ENCODE measurements at places on chromosomes 3 and 15.

DNA sequence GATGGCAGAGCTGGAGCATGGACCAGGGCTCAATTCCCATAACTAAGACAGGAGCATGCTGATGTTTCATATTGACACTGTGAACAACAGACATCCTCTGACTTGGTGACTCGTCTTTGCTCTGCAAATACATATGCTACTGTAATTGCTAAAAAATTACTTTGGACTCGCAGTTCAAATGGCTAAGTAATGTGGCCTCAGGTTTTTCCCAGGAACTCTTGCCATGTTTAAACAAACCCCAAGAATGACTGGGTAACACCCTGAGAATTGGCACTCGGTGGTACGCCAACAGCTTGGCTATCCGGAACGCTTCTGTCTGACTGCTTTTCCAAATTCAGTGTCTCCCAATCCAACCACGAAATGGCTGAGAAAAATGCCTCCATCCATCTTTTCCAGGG, 456.7 kb upstream of the THBS1 start:
- no peak for DNase-seq

DNA sequence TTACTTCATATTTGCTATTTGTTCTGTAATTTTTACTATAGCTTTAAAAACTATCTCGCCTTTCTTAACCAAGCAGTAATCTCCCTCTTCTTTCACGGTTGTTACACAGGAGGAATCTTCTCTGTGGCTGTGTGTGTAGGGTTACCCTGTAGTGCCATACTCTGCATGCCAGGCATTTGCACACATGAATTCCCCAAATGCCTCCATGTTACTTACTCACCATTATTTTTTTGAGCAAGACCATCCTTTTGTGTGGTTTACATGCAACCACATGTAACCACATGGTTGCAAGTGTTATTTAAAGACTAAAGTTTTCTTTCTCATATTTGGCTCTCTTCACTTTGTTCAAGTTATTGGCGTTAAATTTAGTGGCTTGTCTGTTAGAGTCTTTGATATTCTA, 45.5 kb downstream of the HPS3 start:
- DNase-seq: no peak

GRCh38 chr15:52422001-52422400, 106.7 kb downstream of the MYO5A start:
- DNase-seq: no peak

DNA sequence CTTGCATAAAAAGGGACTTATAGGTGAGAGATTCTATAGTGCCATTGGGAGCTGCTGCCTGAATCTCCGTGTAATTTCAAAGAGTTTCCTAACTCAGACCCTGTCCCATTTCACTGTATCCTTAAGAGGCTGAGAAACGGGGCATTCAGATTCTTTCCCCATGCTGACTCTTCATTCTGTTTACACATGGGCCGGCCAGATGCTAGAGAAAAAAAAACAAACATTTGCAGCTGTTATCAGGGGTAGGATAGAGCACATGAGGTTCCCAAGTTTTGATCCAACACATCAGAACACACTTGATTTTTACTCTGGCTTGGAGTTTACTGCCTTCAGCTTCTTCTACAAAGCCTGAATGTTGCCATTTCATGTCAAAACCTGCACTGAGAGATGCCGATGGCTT, 215.9 kb upstream of the TPRG1 start:
- no peak for DNase-seq

GRCh38 chr3:101278727-101279126, 41.6 kb downstream of the IMPG2 start:
- no peak for DNase-seq

GRCh38 chr3:194395212-194395611, 3.9 kb downstream of the GP5 start:
- DNase-seq: peak; percentile 49

DNA sequence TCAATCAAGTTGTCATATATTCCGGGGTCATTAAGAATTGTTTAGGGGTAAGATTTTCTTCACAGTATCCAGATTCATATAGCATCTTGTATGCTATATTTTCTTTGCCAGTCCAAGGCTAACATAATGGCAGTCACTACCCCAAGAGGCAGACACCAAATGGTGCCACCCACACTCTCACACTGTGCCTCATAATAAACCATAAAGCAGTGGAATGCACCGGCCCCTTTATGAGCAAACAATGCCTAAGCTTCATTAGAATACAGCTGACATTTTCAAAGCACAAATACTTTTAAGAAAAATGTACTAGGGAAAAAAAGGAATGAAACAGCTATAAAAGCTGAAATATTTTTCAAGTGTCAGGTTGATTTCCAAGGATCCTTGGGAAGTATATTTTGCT, 121.6 kb downstream of the TFDP2 start:
- DNase-seq: peak; percentile 35

GRCh38 chr15:78808550-78808949, 2.7 kb downstream of the ADAMTS7 start:
- no peak for DNase-seq

- DNase-seq: no peak
These were observed 159.6 kb downstream of the GREM1 start for GRCh38 chr15:32877252-32878019.

GRCh38 chr15:82135638-82136037, 89.8 kb upstream of the MEX3B start:
- DNase-seq: no peak

- no peak for DNase-seq
These were observed 131.9 kb downstream of the DNAJB8 start for GRCh38 chr3:128334766-128335165.

DNA sequence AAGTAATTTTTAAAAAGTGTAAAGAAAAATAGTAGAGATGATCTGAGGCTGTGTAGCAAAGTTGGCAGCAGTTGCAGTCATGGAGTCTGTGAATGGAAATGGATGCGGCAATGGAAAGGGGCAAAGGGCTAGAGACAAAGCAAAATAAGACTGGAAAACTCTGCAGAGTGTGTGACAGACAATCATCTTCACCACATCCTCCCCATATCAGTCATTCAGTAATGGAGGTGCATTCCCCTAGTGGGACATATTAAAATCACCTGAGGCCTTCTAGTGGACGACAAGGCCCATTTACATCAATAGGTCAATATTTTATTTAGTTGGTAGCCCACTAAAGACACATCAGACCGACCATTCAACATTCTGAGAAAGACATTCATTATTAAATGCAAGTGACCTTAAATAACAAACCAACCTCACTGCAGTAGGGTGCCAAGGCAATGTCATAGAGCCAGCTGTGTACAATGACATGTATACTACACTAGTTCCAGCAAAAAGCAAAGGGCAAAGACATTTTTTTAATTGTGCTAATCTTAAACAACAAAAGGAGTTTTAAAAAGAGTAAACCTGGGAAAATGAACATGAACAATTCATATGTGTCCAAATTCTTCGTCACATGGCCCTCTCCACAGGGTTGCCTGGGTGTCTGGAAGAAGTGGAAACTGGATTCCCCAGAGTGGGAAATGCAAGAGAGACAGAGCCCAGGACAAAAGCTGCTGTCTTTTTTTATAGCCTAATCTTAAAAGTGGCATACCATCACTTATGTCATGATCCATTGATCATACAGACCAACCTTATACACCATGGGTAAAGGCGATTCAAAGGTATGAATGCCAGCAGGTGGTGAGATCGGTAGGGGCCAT, 15.6 kb upstream of the RAP2B start:
- DNase-seq: no peak

GRCh38 chr3:40878464-40878905, 320.8 kb upstream of the CTNNB1 start:
- no peak for DNase-seq

GRCh38 chr3:142445816-142446254, 2.0 kb downstream of the XRN1 start:
- DNase-seq: no peak

DNA sequence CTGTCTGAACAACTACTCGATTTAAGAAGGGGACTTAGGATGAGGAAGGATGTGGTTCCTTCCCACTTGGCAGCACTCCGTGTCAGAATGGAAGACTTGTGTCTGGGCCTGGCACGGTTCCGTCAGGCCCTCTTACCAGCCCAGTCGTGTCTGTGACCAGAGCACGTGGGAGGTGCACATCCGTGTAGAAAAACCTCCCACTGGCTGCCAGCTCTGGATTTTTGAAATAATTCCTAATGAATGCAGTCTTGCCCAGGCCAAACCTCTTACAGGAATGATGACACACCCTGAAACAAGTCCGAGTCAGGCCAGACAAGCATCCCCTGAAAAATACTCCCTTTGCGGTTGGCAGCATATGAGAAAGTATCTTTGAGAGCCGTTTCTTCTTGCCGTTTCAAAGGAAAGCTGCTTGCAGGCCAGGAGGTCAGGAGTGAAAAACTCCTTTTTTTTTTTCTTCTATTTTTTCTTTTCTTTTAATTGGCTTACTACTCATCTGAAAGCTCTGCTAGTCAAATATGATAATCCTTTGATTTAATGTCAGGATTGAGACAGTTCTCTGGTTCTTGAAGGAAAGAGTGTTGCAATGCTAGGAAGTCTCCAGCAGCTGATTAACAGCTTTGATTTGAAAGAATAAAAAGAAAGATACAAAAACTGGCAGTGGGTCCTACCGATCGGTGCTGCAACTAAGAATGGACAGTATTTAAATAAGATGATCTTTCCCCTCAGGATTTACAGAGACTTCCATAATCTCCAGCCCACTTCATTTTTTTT, 19.8 kb downstream of the IL1RAP start:
- no peak for DNase-seq

- no peak for DNase-seq
These were observed 130.4 kb downstream of the PCCB start for GRCh38 chr3:136380530-136380929.

GRCh38 chr15:90845201-90845949, 23.0 kb upstream of the FURIN start:
- no peak for DNase-seq

- no peak for DNase-seq
These were observed 52.4 kb downstream of the SLC9A9 start for GRCh38 chr3:143795874-143796273.

DNA sequence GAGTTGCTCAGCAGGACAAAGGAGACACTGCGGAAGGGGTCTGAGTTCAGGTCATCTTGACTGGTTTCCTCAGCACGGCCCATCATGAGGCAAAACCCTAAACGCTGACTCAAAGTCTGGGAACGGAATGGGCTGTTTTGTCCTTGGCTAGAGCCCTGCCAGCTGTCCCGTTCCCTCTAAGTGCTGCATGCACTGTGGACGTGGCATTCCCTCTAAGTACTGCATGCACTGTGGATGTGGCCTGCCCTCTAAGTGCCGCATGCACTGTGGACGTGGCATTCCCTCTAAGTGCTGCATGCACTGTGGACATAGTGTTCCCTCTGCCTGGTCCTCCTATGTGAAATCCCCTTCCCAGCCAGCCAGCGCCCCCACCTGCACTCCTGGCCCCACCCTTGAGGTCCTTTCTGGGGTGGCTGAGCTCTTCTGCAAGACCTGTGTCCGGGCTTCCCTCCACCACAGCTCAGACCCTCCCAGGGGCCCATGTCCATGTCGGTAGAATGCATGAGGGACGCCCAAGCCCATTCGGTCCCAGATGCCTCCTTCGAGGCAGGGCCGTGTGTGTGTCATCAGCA, 36.7 kb downstream of the TM2D3 start:
- no peak for DNase-seq

DNA sequence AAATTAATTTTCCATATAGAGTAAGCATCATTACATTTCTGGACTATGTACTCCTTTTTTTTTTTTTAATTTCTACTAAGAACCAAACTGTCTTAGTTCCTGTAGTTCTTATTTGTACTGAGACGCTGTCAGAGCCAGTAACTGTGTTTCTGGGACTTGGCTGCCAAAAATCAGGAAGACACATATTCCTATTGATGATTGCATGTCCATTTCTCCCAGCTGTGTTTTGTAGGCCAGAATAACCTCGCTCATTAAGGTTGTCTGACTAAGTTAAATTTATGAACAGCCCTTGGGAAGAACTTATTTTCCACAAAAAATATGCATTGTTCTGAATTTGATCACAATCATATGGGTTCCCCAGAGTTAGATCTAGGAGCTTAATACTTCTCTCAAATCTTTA, 29.5 kb downstream of the PLSCR5 start:
- no peak for DNase-seq

- no peak for DNase-seq
These were observed 3.6 kb upstream of the SMAD6 start for GRCh38 chr15:66698318-66698961.

DNA sequence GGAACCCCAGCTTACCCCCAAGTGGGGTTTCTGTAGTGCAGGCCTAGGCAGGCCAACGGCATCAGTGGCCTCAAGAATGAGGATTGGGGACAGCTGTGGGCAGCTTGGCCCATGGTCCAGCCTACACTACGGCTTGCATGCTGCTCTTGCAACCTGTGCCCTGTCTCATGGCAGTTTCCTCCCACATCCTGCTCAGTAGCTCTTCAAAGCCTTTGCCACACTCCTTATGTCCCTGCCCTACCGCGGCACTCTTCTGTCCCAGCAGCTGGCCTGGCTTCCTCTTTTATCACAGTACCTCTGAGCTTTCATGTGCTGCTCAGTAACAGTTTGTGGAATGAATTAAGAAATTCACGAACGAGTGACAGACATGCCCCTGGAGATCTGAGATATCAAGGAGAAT, 431.0 kb downstream of the EPHB1 start:
- DNase-seq: no peak

DNA sequence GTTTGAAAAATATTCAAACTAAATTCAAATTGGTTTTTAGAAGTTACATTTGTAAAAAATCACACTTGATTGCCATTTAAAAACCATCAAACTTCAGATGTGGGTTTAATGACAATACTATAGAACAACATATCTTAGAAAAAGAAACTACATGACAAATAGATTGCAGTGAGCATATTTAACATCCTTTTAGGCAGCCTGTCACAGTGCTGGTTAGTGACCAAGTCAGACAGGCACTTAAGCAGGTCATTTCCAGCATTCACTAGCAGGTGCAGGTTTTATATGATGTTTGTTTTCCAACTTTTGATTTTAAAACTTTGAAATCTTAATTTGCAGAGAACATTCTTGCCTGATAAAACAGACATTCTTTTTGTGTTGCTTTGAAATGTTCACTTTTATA, 115.7 kb downstream of the MBNL1 start:
- no peak for DNase-seq

GRCh38 chr15:57235873-57236272, 140.4 kb upstream of the CGNL1 start:
- no peak for DNase-seq

GRCh38 chr15:36903922-36904556, 196.3 kb downstream of the MEIS2 start:
- no peak for DNase-seq

- no peak for DNase-seq
These were observed 353.9 kb upstream of the KCNMB2 start for GRCh38 chr3:178182337-178182779.

DNA sequence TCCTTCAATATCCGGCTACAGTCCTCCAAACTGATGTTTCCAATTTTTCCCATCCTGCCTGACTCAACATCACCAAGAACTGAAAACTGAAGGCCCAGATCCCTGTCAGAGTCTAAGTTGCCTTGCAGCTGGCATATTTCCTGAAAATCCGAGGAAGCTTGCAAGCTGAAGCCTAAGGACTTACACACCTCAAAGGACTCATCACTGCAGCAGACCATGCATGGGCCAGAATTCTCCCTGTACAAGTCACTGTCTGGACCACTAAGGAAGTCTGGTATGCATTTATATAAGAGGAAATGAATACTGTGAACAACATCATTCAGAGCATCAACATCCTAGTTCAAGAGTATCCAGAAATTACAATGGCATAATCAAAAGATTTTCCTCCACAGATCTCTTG, 548.8 kb upstream of the MDFIC2 start:
- no peak for DNase-seq

GRCh38 chr3:107329088-107329487, 48.2 kb upstream of the CCDC54 start:
- no peak for DNase-seq

All from DMS79 treated with DMSO at 0.1 percent for 48 hours (cell line).